T-helper 2 cell (primary cell): ENCODE measurements at places on chromosomes 5 and 9.

DNA sequence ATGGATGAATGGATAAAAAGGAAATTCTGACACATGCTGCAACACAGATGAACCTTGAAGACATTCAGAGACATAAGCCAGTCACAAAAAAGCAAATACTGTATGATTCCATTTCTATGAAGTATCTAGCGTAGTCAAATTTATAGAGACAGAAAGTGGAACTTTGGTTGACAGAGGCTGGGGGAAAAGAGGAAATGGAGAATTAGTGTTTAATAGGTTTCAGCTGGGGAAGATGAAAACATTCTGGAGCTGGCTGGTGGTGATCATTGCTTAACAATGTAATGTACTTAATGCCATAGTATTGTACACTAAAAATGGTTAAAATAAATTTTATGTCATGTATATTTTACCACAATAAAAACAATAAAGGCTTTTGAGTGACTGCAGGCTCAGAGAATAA, 24.2 kb downstream of the PPIC start:
- DNase-seq: no peak

DNA sequence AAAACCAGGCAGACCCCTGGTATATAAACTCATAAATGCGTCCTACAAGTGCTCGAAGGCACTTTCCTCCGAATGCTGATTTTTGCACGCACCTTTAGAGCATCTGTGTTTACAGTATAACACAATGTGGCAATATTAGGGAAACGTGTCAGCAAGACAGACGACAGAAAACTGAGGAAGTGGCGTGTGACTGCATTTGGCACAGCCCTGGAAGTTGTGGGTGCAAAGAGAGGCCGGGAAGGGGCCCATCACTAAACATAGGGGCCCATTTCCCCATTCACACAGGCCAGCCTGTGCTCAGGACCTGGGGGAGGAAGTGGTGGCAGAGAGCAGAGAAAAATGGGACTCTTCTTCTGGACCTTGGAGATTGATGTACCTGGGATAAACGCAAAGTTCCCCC, 48.2 kb downstream of the RASGEF1C start:
- DNase-seq: no peak

- DNase-seq: no peak
Observed at GRCh38 chr9:129860653-129861446, 25.6 kb downstream of the USP20 start.

GRCh38 chr5:54632131-54632701, 114.7 kb downstream of the SNX18 start:
- DNase-seq: no peak

GRCh38 chr9:107237873-107238272, 45.2 kb upstream of the RAD23B start:
- no peak for DNase-seq

DNA sequence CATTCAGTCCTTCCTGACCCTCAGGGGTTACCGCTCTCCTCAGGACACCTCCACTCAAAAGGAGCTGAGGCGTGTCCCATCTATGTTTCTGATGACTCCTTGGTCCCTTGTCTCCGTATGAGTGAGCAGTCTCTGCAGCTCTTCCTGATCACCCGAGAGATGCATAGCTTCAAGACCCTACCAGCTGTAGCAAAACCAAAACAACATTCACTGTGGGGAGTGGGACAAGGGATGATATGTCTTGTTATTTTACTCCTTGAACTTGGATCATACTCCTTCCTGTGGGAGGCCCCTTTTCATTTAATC, 14.4 kb downstream of the GLDC start:
- no peak for DNase-seq

- no peak for DNase-seq
Observed at GRCh38 chr9:68626526-68626925, 78.5 kb upstream of the PIP5K1B start.

DNA sequence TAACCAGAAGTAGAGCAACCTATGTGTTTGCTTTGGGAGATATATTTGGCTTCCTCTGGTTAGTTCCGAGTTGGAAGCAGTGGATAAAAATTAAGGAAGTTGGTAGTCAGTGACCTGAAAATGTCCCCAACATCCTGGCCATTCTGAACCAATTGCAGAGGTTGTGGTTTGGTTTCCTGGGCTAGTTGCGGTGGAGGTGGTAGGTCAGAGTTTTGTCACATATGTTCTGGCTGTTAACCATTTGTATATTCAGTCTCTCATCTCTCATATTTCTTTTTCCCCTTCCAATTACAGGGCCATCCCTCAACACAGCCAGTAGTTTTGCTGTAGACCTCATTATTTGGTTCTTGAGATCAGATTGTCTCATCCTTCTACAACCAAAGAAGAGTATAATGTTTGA, 1026.9 kb downstream of the PTPRD start:
- no peak for DNase-seq

- DNase-seq: peak; percentile 96
Observed at GRCh38 chr9:127916720-127917581, at the start of gene ST6GALNAC4. TSS of gene ST6GALNAC4 (minus strand) at chr9:127917041. CDS start at chr9:127916419, 622 bp downstream.

DNA sequence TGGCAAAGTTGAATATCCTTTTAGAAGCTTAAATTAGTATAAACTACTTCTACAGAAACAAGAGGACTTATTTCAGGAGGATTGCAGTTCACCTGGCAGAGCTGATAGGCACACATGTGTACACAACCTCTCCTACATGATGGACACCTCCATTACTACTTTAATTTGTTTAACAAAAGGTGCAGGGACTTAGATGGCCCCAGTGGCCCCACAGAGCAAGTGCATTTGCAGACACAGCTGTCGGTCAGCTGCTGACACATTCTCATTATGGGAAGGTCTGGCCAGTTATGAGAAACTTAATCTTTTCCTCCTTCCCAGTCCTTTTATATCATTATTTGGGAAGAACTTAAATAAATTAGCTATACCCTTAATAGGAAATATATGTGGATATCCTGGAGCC, 28.3 kb downstream of the TDRD7 start:
- DNase-seq: no peak

GRCh38 chr5:73722231-73722630, 96.2 kb downstream of the ARHGEF28 start:
- no peak for DNase-seq

GRCh38 chr5:92713335-92713743, 867.7 kb downstream of the NR2F1-AS1 start:
- DNase-seq: no peak

GRCh38 chr9:17219261-17219660, 84.4 kb downstream of the CNTLN start:
- DNase-seq: no peak

DNA sequence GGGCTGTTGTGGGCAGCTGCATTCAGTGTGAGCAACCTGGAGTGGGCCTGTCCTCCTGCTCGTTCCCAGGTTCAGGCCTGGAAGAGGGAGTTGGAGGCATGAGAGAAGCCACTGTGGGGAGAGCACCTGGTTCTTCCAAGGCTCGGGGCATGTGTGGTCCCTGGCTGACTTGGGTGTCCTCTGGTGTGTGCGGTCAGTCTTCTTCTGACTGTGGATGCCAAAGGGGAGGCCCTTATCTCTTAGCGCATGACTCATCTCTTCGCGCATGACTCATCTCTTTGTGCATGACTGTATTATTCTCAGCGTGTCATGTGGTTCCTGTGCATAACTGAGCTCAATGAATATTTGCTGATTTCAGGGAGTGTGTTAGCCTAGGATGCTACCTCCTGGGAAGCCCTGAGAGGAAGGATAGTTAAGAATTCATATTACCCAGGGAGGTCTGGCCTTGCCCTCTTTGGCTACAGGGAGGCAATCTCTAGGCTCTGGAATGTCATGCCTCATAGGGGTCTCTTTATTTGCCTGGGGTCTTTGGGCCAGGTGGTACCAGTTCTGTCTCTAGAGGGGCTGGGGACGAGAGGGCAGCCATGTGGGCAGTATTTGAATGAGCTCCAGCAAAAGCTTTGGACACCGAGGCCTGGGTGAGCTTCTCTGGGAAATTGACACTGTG, 188.7 kb downstream of the HSPA4 start:
- DNase-seq: no peak

GRCh38 chr9:112104901-112105300, 70.2 kb downstream of the SUSD1 start:
- DNase-seq: no peak
